SK-N-SH (cell line): ENCODE measurements at places on chromosomes 2 and 18. TPM values are rescaled to one million over a fixed set of nuclear protein-coding genes. Genes with fewer than 3 reads are reported as not detected.
A peak's percentile ranks its signal among the peaks of the same experiment; 100 is the strongest.

DNA sequence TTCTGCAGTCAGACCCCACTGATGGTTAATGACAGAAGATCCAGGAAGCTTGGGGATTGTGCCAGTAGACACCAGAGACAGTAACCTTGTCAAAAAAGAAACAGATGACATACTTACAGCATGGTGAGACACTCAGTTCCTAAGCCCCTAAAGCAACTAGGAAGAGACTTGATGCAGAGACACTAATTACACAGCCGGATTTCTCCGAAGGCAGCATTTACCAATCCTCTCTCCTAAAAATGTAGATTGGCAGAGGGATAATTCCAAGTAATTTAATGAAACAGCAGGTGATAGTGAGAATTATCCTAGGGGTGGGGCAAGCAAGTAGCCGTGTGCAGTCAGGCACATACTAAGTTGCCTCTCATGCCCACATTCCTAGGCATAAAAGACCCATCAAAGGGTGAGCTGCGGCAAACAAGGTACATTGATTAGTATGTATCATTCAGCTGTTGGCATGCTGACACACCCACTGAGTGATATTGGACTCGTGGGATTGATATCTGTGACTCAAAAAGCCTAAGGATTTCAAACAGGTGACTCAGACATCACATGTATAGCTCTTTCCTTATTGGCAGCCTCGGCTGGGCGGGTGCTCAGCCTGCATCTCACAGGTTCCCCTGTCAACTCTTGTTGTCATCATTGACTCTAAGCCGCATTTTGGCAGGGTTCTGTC lies 296.7 kb upstream of the ATP5MC3 start:
- DNase-seq = no peak

DNA sequence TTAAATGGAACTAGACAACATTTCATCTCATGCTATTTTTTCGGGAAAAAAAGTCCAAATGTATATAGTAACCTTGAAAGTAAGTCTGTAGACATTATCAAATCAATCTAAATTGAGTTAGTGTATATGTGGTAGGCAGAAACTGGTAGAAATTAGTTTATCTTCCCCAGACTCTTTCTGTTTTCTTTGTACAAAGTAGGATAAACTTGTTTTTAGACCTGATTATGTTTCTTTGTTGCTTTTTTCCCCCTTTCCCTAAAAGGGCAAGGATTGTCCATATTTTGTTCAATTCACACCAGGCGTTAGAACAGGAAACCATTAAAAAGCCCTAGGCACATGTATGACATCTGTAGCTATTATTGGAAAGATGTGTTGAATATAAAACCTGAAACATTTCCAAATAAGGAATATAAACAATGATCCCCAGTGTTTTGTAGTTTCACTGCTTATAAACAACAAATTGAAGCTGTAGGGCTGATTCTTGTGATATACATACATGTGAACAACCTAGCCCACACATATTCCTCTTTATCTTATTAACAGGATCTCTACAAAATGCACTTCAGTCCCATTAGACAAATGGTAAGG lies 528.3 kb downstream of the PARD3B start:
- DNase-seq = no peak

- no peak for DNase-seq
Observed at GRCh38 chr18:64872710-64873458, 724.0 kb upstream of the LINC00305 start.

DNA sequence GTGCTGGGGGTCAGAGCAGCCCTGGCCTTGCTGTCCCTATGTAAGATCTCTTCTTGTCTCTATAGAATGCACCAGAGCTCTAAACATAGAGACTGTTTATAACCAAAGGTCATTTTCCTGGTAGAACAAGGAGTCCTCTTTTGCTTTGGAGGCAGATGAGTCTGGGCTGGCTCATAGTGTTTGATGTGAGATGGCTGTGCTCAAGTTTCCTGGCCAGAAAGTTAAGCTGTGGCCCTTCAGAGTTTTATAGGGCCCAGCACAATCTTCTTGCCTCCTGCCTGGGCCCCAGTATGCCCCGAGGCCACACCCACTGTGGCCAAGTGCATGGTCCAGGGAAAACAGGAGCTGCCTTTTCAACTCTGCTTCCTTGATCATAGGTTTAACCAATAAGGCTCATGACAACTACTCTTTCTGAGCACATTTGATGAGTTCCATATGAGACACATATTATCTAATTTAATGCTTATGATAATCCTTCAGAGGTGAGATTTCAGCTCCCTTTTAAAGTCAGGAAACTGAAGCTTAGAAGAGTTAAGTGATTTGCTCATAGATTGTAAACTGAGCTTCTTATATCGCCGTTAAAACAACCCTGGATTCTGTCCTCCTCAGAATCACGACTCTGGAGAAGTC lies 66.3 kb downstream of the MYCN start:
- no peak for DNase-seq

DNA sequence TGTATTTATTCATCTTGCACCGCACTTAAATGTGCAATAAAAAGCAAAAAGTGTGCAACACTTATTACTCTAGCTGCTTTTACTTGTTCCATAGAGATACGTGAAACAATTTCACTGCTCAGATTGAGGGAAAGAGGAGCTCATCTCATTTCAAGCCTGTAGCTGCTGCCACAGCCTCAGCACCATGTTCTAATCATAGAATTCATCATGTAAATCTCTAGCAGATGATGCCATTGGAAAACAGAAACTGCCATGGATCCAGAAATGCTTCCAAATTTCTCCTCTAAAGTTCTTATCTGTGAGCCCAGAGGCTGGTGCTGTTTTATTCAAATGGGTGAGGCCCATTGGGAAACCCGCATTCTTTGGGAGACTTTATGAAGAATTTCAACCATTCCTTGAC lies 2.0 kb downstream of the CDC42EP3 start:
- DNase-seq = no peak

GRHL1 gene
- 1.0 and 1.6 TPM in 2 replicates for polyA plus RNA-seq

KYNU gene
- polyA plus RNA-seq = not detected in 2 replicates

GRCh38 chr2:122390406-122390805 lies 635.0 kb downstream of the TSN start:
- DNase-seq = no peak

ING5 gene
- 56.3 and 62.9 TPM in 2 replicates for polyA plus RNA-seq

- no peak for DNase-seq
Observed at GRCh38 chr2:220000080-220000479, 372.6 kb downstream of the SLC4A3 start.

DNA sequence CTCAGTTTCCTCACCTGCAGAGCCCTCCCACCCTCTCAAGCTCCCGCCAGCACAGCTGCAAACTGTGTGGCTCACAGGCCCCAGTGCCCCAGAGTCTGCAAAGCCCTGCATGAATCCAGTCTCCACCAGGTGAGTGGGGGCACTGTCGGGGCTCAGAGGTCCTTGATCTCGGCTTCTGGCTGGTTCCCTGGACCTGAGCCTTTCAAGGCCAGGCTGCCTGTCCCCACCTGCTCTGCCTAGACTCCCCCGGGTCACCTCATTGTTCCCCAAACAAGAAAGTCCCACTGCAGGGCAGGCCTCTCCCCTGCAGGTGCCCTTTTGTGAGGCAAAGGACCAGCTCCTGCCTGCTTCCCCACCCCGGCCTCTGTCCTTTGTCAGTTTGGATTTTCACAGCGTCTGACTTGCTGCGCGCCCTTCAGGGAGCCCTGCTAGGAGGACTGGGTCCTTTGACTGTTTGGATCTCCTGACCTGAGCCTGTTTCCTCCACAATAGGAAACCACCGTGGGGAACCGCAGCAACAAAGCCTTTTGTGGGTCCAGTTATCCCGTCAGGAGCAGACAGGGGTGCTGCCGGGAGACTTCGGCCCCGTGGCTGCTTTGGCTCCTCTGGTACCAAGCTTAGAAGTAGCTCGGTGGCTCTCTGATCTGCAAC lies 200.5 kb upstream of the HDAC4 start:
- DNase-seq = no peak

DNA sequence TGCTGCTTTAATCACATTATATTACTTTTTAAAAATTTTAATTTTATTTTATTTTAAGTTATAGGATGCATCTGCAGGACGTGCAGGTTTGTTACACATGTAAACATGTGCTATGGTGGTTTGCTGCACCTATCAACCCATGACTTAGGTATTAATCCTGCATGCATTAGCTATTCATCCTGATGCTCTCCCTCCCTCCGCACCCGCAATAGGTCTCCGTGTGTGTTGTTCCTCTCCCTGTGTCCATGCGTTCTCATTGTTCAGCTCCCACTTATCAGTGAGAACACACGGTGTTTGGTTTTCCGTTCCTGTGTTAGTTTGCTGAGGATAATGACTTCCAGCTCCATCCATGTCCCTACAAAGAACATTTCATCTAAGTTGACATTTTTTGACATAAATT lies 283.2 kb downstream of the CYRIA start:
- DNase-seq = no peak

GRCh38 chr2:170675701-170676100 lies 39.4 kb upstream of the SP5 start:
- DNase-seq = no peak

GRCh38 chr2:133312038-133312729 lies 256.1 kb downstream of the NCKAP5 start:
- no peak for DNase-seq

DNA sequence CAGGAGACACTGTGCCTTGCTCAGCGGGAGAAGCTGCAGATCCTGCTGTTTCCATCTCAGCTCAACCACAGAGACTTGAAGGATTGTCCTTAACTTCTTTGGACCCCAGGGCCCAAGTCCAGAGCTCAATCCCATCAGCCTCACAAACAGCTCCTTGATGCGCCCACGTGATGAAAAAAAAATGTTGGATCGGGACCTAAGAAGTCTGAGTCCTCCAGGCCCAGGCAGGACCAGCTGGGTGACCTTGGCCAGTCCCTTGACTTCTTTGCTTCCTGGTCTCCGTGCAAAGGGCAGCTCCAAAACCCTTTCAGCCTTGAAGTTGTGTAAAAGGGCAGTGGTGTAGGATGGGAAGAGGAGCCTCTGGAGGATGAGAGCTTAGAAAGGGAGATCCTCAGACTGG lies 175.5 kb downstream of the ZFP36L2 start:
- no peak for DNase-seq

DNA sequence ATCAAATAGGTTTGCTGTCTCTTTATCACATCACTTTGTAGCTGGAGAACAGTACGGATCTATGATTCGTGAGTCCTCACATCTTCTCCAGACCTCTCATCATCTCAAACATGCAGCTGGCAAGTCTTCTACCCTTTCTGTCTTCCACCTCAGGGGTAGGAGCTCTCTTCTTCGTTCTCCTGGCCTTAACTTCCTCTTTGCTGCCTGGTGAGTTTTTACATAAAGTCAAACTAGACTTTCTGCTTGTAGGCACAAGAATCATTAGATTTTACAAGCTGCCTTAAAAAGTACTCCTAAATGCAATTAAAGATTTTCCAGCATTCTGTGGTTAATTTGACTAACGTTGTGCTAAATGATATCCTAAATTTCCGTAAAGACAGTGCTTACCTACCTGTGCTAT lies 43.7 kb upstream of the TANK start:
- no peak for DNase-seq

DNA sequence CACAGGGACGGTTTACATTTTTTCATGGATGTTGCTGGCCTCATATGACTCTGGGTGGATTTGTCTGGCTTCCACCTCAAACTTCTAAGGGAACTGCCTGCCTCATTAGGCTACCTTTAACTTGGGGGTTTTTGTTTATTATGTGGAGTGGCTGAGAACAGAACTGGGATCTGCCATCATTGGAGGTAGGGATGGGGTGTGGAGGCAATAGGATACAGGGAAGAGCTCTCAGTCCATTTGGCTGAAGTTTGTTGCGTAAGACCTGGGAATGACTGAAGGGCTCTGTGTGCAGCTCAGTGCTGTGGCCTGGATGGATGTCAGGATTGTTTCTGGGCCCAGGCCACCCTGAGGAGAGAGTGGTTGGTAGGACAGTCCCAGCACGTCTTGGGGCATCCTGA lies 31.2 kb downstream of the ASB1 start:
- no peak for DNase-seq

- DNase-seq = no peak
Observed at GRCh38 chr2:201859949-201860348, 53.6 kb downstream of the CDK15 start.

SIX2 gene
- 0.45 and 0.76 TPM in 2 replicates for polyA plus RNA-seq

DNA sequence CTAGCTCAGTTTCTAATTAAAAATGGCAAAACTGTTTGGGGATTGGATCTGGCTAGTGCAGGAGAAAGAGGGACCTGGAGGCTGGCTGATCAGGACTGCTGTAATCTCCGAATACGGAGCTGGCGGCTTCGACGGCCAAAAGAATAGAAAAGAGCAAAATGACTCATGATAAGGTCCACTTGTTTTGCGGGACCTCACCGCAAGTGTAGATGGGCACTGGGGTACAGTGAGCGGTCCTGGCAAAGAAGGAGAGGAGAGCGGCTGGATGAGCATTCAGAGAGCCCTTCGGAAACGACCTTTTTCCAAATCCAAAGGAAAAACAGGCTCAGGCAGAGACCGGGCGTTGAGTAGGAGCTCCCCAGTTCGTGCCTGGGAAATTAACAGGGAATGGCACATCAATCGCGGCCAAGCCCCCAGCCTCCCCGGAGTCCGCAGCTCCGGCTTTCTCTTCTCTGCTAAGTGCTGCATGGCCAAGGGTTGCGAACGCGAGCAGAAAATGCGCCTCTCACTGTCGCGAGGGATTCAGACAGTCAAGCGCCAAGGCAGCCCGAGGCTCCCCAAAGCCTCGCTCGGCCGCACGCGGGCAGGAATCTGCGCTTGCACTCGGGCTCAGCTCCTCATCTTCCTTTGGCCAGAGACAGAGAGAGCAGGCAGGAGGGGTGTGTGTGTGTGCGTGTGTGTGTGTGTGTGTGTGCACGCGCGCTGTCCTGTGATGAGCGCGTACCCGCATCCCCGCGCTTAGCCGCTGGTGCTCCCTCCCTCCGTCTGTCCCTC lies 1.8 kb downstream of the DCC start:
- DNase-seq = peak; percentile 50

SCN7A gene
- 0.02 and 0.05 TPM in 2 replicates for polyA plus RNA-seq

GRCh38 chr2:118274841-118275510 lies 186.7 kb downstream of the INSIG2 start:
- DNase-seq = no peak

DNA sequence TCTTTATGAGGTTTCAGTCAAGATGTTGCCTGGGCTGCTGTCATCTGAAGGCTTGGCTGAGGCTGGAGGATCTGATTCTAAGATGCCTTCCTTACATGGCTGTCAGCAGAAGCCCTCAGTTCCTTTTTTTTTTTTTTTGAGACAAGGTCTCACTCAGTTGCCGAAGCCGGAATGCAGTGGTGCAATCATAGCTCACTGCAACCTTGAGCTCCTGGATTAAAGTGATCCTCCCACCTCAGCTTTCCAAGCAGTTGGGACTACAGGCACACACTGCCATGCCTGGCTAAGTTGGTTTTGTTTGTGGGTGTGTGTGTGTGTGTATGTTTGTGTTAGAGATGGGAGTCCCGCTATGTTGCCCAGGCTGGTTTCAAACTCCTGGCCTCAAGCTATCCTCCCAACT lies 13.1 kb upstream of the SLC35F5 start:
- DNase-seq = no peak

NMUR1 gene
- polyA plus RNA-seq = not detected in 2 replicates

FAP gene
- polyA plus RNA-seq = 36.9 and 57.8 TPM in 2 replicates

- no peak for DNase-seq
Observed at GRCh38 chr2:73611867-73612266, 30.4 kb downstream of the NAT8 start.

SPDYA gene
- polyA plus RNA-seq = 0.10 TPM in 1 of 2 replicates, not detected in the other
